ENCODE measurements at places on chromosomes 12 and 14.

DNA sequence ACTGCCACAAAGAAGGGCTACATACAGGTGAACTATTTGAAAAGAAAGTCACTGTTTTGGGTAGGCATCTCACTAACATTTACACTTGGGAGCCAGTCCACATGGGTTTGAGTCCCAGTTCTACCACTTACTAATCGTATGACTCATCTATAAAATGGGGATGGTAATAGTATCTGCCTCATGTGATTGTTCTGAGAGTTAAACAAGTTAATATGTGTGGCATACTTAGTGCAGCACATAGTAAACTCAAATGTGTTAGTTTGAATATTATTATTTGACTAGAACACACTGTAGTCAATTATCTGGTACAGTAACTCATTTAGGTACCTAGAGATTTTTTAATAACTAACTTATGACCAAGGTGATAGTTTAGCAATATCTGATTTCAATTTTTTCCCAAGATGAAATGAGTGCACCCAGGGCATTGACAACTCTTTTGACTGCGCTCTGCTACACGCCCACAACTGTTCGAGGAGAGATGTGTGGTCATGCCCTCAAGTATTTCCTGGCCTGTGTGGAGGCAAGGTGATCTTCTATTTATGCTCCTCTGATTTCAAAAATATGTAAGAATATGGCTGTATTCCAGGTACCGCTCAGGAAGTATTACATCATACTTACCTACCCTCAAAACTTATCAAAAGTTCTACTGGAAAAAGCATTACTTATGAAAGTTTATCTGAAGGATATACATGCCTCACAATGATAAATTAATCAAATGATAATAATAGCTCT lies 210.6 kb upstream of the EGLN3 start:
- no peak for DNase-seq

DNA sequence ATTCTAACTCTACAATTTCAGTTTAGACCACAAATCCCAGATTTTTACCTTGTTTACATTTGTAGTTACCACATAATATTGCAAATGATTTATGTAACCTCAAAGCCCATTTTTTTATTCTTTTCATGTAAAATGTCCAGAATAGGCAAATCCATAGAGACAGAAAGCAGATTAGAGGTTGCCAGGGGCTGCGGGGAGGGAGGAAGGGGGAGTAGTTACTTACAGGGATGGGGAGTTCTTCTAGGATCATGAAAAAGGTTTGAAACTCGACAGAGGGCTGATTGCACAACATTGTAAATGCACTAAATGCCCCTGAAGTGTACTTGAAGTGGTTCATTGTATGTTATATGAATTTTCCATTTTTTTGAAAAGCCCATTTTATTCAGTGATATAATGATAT lies 66.5 kb downstream of the PPP2R5C start:
- no peak for DNase-seq

DNA sequence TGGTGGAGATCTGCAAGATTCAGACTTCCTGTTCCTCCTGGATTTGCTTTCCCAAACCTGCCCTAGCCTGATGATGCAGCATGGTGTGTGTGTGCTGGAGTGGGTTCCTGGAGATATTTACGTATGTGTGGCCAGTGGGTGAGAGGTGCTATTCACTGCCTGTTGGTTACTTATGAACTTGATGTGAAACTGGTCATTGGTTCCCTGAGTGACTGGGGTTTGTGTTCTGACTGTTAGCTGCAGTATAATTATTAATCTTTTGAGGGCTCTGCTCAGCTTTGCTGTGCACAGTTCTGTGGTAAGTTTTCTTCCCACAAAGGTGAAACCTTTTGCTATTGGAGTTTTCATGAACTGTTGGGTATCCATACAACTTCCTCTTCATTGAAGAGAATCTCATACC lies 541.8 kb upstream of the FBXO33 start:
- no peak for DNase-seq

- DNase-seq: no peak
These were observed 8.2 kb downstream of the GPRC5D start for GRCh38 chr12:12943586-12944260.

- no peak for DNase-seq
These were observed 2.2 kb downstream of the IRF2BPL start for GRCh38 chr14:77026166-77026929.

GRCh38 chr14:20620798-20621478 lies 20.6 kb downstream of the OR6S1 start:
- no peak for DNase-seq

GRCh38 chr14:90388437-90388836 lies 8.4 kb upstream of the CALM1 start:
- no peak for DNase-seq

DNA sequence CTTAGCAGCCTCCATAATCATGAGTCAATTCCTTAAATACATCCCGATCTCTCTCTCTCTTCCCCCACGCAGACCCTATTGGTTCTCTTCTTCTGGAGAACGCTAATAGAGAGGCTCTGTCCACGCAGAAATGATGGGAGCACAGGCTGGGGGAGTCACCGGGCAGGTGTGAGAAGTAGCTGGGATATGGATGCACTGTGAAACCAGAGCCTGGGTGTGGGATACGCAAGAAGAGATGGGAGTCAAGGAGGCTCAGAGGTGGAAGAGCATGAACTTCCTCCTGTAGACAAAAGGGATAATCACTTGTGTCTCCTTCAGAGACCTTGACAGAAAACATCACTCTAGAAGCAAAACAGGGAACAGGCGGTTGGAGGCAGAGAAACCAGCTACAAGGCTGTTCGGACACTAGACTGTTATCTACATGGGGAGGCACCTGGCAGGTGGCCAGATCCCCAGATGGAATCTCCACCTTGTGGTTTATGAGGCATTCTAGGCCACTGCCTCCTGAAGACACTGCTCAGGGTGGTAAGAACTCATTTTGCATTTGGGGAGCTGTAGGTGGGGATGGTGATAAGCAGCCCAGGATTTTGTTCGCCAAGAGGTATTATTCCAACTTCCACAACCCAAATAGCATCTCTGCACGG lies 7.2 kb upstream of the SELPLG start:
- no peak for DNase-seq

DNA sequence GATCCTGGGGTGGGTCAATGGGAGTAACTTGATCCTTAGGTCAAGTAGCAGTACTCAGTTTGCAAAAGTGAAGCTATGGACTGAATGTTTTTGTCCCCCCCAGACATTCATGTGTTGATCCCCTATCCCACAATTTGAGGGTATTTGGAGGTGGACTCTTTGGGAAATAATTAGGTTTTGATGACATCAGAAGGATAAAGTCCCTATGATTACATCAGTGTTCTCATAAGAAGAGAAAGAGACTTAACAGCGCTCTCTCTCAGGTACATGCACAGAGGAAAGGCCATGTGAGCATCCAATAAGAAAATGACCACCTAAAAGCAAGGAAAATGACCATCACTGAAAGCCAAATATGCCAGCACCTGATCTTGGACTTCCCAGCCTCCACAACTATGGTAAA lies 550.8 kb downstream of the FOXG1 start:
- no peak for DNase-seq

DNA sequence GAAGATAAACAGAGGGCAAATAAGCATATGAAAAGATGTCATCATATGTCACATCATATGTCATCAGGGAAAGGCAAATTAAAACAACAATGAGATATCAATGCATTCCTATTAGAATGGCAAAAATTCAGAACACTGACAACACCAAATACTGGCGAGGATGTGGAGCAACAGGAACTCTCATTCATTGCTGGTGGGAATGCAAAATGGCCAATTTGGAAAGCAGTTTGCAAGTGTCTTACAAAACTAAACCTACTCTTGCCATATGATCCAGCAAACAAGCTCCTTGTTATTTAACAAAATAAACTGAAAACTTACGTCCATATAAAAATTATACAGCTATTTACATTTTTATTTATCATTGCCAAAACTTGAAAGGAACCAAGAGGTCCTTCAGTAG lies 32.7 kb downstream of the CPM start:
- no peak for DNase-seq

- no peak for DNase-seq
These were observed 88.5 kb downstream of the E2F7 start for GRCh38 chr12:76976777-76977382.

GRCh38 chr14:66965831-66966230 lies 223.4 kb upstream of the GARIN2 start:
- DNase-seq: no peak

DNA sequence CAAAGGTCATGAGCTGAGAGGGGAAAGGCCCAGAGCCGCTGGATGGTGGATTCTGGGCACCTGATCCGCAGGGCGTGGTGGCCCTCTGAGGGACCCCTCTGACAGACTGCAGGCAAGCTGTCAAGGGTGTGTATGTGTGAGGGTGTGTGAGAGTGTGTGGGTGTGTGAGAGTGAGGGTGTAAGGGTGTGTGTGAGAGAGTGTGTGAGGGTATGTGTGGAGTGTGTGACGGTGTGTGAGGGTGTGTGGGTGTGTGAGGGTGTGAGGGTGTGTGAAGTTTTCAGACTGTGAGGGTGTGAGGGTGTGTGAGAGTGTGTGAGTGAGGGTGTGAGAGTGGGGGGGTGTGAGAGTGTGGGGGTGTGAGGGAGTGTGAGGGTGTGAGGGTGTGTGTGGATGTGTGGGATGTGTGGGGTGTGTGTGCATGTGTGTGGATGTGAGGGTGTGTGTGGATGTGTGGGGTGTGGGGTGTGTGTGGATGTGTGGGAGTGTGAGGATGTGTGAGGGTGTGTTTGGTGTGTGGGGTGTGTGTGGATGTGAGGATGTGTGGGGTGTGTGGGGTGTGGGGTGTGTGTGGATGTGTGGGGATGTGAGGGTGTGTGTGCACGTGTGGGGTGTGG lies 156.7 kb downstream of the TMEM121 start:
- DNase-seq: no peak

- no peak for DNase-seq
These were observed 1.0 kb downstream of the TMEM30B start for GRCh38 chr14:61280092-61280525.

GRCh38 chr12:28237423-28237822 lies 47.2 kb downstream of the CCDC91 start:
- no peak for DNase-seq

- DNase-seq: no peak
These were observed 12.3 kb upstream of the GNG2 start for GRCh38 chr14:51848120-51848519.

GRCh38 chr14:81826081-81826480 lies 292.4 kb upstream of the SEL1L start:
- no peak for DNase-seq

GRCh38 chr12:47722136-47722834 lies 3.0 kb downstream of the ENDOU start:
- no peak for DNase-seq

DNA sequence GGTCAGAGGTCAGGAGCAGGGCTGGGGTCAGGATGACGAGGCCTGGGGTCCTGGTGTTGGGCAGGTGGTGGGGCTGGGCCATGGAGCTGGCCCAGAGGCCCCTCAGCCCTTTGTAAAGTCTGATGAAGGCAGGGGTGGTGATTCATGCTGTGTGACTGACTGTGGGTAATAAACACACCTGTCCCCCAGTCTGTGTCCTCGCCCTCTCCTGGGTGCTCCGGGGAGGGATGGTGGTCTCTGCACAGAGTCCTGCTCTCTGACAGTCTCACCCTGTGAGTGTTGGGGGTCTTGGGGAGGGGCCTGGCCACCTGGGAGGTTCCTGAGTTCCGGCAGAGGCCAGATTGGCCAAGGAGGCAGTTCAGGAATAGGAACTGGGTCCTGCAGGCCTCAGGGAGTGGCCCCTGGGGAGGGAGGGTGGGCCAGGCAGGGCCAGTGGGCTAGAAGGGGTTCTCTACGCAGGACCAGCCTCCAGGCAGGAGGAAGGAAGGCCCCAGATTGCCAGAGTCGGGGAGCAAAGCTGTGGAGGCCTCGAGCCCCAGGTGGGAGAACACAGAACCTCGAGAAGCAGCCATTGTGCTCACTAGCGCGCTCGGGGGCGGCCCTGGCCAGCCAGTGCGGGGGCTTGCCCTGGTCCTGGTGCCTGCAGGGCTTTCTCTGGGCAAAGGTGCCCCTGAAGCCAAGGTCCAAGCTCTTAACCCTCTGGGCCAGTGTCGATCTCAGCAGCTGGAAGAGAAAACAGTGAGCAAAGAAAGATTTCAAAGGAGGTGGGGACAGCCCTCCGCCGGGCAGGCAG lies 14.4 kb downstream of the ACADS start:
- no peak for DNase-seq

DNA sequence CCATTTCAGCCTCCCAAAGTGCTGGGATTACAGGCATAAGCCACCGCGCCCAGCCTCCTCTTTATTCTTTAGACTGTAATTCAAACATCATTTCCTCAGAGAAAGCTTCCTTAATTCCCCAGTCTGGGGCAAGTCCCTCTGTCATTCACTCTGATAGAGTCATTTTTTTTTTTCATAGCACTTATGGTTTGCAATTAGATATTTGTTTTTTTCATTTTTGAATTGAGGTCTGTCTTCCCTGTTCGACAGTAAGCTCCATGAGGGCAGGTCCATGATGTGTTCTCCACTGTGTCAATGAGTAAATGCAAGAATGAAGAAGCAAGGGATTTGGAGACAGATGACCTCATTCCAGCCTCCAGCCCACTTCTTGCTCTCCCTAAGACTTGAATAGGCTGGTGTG lies 12.1 kb downstream of the ASIC1 start:
- DNase-seq: no peak

- no peak for DNase-seq
These were observed 93.3 kb upstream of the NAP1L1 start for GRCh38 chr12:76177821-76178220.

DNA sequence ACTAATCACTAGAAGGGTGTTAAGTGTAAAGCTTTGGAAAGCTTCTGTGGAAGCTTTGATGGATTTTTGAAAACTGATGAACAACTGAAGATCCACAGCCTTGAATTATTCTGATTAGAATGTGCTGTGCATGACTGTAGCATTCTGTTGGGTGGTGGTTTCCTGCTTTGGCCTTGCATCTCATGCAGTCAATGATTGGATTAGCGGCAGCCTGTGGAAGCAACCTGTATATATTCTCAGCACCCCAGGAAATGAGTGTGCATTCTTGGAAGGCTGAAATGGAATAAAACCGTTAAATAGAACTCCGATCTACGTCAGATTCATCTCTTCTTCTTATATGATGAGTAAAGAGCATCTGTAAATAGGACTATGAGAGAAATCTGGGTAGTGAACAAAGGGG lies 120.2 kb downstream of the SLC16A7 start:
- DNase-seq: no peak

DNA sequence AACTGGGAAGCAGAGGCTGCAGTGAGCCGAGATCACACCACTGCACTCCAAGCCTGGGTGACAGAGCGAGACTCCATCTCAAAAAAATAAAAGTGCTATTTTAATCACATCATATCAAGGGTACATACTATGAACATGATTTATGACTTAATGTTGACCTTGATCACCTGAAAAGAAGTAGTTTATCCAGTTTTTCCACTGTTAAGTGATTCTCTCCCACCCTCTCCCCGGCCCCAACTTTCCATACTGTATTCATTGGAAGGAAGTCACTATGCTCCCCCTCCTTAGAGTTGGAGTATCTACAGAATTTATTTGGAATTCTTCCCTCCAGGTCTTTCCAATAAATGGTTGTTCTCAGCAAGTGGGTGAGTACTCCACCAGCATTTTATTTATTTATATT lies 3.0 kb upstream of the PRMT5 start:
- DNase-seq: no peak
